ENCODE measurements at places on chromosomes 5 and 9.

GRCh38 chr5:177507596-177508220, 1.9 kb downstream of the DOK3 start:
- DNase-seq, result no peak

GRCh38 chr9:111904026-111904425, 7.4 kb downstream of the UGCG start:
- DNase-seq, result no peak

- DNase-seq, result no peak
Measured at GRCh38 chr9:22079873-22080341, 70.8 kb upstream of the CDKN2B start.

- DNase-seq, result no peak
Measured at GRCh38 chr5:7398596-7399280, 2.8 kb downstream of the ADCY2 start.

GRCh38 chr5:166014256-166014655, 2277.2 kb upstream of the WWC1 start:
- no peak for DNase-seq

DNA sequence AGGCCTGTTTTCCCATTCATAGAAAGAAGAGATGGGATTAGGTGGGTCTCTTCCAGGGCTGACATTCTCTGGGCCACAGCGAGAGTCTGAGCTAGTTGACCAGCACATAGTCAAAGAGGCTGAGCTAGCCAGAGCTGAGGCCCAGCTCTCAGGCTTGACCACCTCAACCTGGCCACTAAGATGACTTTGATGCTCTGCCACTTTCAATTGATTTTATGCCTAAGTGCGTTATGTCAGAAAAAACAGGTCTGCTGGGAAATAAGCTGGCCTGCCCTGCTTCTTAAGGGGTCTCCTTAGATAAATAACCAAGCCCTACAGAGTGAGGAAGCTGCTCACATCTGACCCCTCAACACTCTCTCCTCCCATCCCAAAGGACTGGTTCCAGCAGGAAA, 20.0 kb upstream of the RAB14 start:
- no peak for DNase-seq

GRCh38 chr5:76754668-76755078, 38.7 kb downstream of the F2R start:
- DNase-seq, result no peak

DNA sequence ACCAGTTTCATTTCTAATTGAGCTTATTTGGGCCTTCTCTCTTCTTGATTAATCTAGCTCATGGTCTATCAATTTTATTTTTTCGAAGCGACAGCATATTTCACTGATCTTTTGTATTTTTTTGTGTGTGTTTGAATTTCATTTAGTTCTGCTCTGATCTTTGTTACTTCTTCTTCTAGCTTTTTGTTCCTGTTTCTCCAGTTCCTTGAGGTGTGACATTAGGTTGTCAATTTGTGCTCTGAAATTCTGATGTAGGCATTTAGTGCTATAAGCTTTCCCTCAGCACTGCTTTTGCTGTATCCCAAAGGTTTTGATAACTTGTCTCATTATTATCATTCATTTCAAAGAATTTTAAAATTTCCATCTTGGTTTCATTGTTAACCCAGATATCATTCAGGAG, 67.3 kb downstream of the STRBP start:
- DNase-seq, result no peak

DNA sequence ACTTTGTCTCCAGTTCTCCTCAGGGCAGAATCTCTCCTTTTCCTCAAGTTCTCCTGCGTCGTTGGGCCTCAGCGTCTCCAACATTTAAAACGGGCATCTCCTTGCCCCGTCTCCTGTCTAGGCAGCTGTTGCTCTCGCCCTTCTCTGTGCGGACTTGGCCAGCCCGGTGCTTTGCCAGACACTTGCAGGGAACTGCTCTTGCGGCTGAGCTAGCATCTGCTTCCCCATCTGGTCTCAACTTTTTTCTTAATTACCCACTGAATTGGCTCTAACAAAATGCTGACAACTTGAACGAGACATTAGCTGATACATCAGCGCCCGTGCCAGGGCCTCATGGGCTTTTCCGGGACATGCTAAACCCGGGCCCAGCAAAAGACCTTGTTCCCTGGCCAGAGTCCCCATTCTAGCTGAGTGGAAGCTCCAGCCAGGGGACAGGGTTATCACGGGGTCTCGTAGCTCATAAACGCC, 25.1 kb downstream of the ZNF618 start:
- no peak for DNase-seq

DNA sequence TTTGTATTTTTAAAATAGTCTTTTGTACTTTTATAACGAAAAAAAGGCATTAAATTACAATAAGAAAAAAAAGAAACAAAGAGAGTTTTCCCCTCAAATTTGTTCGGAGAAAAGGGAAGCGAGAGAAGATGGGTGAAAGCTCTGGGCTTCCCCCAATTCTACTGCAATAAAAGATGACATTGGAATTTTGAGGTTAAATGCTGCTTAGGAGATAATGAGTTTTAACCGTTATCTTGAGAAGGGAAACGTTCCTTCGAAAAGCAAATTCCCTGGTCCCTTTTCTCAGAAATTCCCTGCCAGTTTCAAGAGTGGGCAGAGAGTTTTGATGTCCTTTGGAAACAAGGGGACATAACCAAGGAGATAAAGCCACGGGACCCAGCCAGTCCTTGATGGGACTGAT, 18.4 kb upstream of the ERGIC1 start:
- no peak for DNase-seq

DNA sequence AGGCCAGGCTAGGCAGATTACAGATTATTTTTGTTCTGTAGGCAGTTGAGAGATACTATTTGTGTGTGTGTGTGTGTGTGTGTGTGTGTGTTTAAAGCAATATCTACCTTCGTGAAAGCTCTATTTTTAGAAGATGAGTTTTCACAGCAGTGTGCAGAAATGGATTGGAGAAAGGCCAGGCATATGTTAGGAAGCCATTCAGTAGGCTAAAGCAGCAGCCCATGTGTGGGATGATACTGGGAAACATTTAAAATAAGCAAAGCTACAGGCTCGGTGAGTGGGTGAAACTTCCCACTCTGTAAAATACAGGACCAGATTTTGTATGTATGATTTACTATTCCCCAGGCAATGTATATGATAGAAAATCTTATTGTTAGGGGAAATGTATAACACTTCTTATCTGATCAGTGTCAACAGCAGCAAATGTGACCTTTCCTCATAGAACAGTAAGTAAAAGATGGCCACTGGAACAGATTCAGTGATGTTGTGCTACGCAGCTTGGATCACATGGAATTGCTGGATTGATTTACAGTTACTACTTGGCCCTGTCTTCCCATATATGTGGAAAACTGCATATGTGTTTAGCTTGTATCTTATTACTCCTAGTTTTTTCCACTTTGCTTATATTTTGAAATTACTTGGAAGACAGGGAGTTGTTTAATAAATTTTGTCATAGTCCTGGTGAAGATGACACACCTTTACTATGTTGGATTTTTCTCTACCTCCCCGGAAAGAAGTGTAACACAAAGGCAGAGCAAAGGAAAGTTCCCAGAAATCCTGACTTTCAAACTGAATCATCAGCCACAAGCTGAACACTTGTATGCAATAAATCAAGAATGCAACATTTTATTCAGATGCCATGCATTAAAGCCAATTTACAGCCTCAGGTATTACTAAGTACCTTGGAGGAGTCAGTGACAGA, 1077.7 kb upstream of the SEMA6A start:
- DNase-seq, result no peak

- DNase-seq, result no peak
Measured at GRCh38 chr9:110996436-110997220, 41.6 kb downstream of the LPAR1 start.

GRCh38 chr9:116355153-116355921, 201.7 kb downstream of the PAPPA start:
- DNase-seq, result no peak

GRCh38 chr5:119333421-119333851, 22.4 kb upstream of the TNFAIP8 start:
- DNase-seq, result no peak

GRCh38 chr5:102796498-102796897, 41.4 kb downstream of the PAM start:
- no peak for DNase-seq

DNA sequence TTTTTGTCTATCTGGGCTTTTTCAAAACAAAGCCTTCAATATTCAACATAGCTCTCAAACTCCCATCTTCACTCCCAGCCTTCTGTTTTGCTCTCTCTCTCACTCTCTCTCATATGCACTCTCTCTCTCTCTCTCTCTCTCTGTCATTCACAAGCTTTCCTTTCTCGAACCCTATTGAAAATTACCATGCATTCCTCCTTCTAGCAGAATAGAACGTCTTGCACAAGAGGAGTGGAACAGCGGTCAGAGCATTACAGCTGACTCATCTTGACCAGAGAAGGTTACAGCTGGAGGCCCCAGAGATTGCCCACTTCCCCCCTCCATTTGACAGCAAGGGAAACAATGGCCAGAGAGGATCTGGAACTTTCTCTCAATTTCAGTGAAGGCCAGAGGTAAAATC, 51.0 kb upstream of the LIFR start:
- DNase-seq, result no peak
